ENCODE measurements at places on chromosomes 16 and 17. TPM values are rescaled to one million over a fixed set of nuclear protein-coding genes. Genes with fewer than 3 reads are reported as not detected.

DNA sequence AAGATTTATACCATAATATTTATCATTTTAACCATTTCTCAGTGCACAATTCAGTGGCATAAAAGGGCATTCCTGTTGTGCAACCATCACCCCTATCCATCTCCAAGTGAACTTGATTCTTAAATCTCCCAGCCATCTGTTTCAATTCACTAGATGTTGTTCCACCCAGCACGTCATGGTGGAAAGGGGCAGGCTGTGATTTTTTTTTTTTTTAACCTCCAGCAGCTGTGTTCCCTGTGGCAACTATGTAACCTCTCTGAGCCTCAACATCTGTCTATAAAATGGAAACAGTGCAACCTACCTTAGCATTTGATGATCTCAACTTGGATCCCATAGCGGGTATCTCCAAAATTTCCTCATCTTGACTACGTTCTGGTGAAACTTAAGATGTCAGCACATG, 604.5 kb downstream of the WWOX start:
- no peak for DNase-seq

Gene AP1G1
- 62.2 TPM for total RNA-seq

DNA sequence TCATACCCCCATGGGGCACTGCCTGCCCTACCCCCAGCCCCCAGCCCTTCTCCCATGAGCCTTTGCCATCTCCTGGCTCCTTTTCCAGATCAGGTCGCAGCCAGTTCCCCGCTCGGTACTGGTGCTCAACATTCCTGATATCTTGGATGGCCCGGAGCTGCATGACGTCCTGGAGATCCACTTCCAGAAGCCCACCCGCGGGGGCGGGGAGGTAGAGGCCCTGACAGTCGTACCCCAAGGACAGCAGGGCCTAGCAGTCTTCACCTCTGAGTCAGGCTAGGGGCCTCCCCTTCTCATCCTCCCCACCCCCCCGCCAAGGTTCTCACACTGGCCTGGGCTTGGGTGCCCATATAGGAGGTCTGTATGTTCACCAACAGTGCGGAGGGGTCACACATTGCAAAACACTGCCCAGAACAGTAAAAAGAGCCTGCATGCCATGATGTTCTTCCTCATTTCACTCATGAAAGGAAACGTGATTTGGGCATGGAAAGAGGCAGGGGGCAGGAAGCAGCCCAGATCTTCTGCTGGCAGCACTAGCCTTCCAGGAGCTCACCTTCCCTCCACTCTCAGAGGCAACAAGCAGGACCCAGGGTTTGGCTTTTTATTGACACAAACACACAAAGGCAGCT, 7.5 kb downstream of the IFI35 start:
- DNase-seq, result no peak

DNA sequence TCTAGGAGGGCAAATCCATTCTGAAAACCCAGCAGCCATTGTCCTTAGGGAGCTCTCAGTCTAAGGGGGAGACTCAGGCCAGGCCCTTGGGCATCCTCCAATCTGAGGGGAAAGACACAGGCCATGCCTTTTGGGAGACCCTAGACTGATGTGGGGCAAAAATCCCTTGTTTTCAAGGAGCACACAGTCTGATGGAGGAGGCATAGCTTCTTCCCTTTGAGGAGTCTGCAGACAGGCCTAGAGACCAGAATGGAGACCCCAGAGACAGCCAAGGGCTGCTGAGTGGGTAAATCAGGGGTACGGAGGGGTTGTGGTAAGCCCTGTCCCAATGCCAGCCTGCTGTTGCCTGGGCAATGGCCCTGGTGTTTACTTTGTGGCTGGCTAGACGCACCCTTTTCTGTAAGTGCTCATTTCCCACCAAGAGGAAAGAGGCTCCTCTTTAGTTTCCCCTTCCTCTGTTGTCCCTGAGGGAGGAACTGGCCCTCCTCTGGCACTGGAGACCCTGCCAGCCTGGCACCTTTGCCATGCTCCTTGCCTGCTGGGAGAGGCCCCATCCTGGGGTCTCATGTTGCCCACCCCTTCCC, 19.3 kb downstream of the ARHGAP23 start:
- DNase-seq, result no peak

GRCh38 chr17:79907850-79908249, 68.6 kb upstream of the CBX4 start:
- DNase-seq, result no peak

GRCh38 chr16:15032547-15033308, 23.1 kb downstream of the NTAN1 start:
- DNase-seq, result no peak

DNA sequence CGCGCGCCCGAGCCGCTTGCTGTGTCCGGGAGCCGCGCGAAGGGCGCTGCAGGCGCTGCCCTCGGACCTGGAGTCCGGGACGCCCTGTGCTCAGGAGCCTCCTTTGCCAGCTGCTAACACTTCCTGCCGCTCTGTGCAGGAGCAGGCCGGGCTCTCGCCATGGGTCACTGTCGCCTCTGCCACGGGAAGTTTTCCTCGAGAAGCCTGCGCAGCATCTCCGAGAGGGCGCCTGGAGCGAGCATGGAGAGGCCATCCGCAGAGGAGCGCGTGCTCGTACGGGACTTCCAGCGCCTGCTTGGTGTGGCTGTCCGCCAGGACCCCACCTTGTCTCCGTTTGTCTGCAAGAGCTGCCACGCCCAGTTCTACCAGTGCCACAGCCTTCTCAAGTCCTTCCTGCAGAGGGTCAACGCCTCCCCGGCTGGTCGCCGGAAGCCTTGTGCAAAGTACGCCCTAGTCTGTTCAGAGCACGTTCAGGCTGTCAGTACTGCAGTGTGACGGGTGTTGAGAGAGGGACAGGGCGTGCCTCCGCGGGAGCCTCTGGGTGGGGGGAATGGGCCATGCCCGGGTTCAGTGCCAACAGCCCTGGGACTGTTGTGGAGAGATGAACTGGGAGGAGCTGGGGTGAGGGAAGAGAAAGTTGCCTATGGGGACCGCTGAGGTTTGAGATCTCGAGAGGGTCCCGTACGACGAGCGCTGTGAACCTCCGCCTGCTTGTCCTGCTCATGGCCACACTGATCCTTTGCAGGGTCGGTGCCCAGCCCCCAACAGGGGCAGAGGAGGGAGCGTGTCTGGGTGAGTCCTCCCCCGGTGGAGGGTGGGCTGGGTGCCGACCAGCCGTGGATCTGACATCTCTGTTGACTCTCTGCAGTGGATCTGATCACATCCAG, 1.3 kb downstream of the ZNF276 start:
- DNase-seq, result peak; percentile 75

DNA sequence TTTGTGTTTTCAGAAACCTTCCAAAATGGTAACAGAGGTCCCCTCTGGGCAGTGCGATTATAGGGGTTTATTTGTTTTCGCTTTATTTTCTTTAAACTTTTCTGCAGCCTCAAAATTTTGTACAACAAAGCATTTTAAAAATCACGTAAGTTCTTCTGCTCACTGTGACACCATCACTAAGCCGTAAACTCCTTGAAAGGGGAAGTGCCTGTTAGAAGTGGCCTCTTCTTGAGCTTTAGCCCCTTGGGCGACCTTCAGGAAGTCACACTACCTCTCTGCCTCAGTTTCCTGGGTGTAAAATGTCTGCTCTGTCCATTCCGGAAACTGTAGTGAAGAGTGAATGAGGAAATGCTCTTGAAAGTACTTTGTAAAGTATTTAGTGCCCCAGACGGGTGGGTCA, 26.6 kb downstream of the ARHGAP27 start:
- no peak for DNase-seq

DNA sequence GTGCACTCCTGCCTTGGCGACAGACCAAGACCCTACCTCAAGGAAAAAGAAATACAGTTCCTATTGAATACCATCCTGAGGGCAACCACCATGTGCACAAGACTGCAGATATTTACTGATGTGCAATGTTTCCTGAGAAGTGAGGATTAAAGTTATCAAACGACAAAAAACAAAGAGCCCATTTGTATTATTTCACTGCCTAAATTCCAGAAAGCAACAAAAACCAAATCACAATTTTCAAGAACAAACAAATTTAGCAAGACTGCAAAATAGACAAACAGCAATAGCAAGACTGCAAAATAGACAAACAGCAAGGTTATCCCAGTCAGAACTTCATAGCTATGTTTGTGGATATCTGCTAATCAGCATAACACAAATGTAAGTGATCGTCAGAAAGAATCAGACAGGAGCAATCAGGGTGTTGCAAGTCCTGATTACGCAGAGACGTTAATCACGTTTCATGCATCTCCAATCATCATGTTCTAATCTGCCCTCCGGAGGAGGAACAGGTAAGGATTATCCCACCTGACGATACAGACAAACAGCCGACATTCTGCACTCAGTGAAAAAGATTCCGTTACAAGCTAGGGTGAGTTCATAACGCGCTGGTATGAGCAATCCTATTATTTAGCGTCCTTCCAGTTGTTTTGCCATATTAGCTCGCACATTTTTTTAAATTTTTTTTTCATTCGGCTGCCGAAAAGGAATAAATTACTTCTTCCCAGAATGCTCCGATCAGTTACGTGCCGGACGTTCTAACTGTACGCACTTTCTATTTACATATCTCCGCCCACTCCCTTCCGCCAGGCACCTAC, 2.9 kb downstream of the TMEM107 start:
- DNase-seq, result peak; percentile 78

- no peak for DNase-seq
Measured at GRCh38 chr17:82799591-82799990, 40.2 kb downstream of the ZNF750 start.

- peak; percentile 79 for DNase-seq
Measured at GRCh38 chr17:49952209-49952911, 16.6 kb upstream of the DLX4 start.

- DNase-seq, result no peak
Measured at GRCh38 chr16:1564325-1564724, 30.9 kb downstream of the TMEM204 start.

Gene ADAP2
- 0.19 TPM for total RNA-seq

Gene JUP
- 2.7 TPM for total RNA-seq

Data from activated naive CD8-positive, alpha-beta T cell treated with anti-CD3 and anti-CD28 coated beads for 36 hours (primary cell).